ENCODE measurements at places on chromosomes 7 and 10.

DNA sequence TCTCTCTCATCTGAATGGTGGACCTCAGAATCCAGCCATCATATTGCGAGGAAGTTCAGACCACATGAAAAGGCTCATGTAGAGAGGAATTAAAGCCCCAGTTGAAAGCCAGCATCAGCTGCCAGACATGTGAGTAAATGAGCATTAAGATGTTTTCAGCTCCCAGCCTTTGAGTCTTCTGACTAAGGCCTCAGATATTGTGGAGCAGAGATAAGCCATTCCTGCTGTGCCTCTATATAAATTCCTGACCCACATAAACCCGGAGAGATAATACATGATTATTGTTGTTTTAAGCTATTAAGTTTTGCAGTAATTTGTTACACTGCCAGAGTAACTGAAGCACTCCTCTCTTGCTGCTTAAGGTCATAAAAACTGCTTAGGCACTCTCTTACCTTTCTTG, 14.6 kb downstream of the FAM149B1 start:
- DNase-seq = no peak

DNA sequence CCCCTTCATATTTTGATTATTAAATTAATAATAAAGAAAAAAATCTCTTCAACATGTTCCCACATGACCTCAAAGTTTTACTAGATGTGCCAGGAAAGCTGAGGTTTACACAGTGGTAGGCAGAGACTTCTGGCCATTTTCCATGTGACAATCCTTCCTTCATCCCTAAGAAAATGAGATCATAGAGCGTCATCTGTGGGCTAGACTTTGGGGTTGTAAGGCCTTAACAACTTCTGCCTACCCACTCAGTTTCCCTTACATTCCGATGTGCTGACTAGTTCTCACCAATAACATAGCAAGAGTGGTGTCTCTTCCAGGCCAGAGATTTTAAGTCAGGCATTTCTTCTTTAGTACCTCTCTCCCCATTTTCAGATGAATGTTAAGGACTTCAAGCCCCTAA, 171.1 kb upstream of the PHF14 start:
- no peak for DNase-seq

DNA sequence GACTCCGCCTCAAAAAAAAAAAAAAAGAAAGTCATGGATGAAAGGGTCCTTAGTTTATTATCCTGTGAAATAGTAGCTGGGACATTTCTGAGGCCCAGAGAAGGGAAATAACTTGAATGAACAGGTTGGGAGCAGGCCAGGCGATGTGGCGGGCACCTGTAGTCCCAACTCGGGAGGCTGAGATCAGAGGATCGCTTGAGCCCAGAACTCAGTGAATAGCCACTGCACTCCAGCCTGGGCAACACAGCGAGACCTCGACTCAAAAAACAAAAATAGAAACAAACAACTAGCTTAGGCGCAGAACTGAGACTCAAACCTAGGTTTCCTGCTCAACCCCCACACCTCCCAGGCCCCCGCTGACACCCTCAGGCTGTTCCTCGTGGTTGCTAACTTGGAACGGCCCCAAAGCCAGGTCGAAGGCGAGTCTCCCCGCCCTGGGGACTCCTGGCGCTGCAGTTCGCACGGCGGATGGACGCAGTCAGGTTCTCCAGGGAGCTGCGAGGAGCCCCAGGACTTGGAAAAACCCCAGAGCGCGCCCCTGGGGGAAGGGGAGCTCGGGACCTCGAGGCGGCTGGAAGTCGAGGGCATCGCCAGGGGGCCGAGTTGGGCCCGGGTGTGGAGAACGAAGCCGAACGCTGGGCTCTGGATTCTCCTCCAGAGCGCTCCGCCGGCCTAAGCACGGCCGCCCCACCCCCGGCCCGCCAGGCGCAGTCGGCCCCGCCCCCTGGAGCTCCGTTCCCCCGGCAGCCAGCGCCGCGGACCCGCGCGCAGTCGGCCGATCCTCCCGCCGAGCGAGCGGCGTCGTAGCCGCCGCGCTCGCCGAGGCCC, at the start of gene STOX1:
Gene STOX1, plus strand, starts transcription at position 768 of the 828 bp plus-strand sequence. CDS start 93 bp downstream, outside the sequence.
- DNase-seq = peak; percentile 19

- DNase-seq = no peak
Measured at GRCh38 chr10:77862595-77862994, 64.0 kb downstream of the DLG5 start.

DNA sequence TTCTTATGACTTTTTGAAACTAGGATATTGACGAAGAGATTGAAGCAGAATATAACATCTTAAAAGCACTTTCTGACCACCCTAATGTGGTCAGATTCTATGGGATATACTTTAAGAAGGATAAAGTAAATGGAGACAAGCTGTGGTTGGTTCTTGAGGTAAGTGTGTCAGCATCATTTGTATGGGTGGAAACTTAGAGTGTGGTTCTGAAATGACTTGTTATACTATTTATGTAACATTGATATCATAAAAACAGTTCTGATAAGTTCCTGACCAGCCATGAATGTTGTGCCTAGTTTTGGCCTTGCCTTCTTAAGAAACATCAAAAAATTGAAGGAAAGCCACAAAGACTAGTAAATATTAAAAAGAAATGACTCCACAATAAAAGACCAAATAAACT, 20.8 kb downstream of the MYO3A start:
- DNase-seq = no peak

DNA sequence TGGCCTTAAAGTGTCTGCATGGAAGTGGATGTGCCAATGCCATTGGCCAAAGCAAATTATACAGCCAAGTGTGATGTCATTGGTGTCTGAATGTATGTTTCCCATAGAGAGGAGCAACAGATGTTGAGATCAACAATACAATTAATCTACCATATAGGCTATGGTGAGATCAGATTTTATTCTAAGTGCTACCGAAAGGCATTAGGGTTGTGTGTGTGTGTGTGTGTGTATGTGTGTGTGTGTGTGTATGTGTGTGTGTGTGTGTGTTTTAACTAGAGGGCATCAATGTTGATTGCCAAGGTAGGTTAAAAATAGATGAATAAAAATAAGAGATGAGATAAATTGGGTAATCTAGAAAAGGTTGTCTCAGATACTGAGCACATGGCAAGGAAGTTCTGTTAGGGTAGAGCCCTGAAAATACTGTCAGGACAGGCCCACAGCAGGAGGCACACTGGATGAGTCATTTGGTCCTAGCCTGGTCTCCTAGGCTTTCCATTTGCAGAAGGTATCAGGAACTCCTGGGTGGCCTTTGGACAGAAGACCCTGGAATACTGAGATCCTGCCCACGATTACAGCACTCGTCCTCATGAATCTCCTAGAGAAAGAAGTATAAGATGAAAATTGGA, 446.0 kb upstream of the PODXL start:
- no peak for DNase-seq

DNA sequence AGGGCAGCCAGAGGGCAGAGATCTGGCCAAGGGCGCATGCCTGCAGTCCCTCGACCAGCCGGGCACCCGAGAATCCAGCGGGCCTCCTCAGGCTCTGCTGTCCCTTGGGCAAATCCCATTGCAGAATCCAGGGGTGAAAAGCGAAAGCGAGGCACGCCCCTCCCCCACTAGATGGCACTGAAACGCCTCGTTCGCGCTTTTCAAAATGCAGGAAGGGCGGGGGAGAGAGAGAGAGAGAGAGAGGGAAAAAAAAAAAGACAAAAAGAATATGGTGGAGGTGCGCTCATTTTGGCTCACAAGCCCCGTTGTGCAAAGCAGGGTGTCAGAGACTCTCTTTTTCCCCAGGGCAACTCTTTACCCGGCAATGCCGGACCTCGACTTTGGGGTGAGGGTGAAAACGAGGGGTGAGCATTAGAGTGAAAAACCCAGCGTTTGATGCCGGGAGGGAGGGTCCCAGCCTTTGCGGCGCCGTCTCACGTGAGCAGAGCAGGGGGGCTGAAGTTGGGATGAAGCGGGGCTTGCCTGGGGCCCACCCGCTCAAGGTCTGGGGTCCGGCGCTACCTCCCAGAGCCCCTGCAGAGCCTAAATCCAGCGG, 2.5 kb upstream of the TMEM178B start:
- no peak for DNase-seq

- DNase-seq = no peak
Measured at GRCh38 chr7:112236597-112236996, 30.1 kb downstream of the ZNF277 start.

GRCh38 chr10:71978476-71978875, 14.3 kb downstream of the CHST3 start:
- DNase-seq = no peak

GRCh38 chr10:121285406-121286196, 312.6 kb downstream of the FGFR2 start:
- no peak for DNase-seq

DNA sequence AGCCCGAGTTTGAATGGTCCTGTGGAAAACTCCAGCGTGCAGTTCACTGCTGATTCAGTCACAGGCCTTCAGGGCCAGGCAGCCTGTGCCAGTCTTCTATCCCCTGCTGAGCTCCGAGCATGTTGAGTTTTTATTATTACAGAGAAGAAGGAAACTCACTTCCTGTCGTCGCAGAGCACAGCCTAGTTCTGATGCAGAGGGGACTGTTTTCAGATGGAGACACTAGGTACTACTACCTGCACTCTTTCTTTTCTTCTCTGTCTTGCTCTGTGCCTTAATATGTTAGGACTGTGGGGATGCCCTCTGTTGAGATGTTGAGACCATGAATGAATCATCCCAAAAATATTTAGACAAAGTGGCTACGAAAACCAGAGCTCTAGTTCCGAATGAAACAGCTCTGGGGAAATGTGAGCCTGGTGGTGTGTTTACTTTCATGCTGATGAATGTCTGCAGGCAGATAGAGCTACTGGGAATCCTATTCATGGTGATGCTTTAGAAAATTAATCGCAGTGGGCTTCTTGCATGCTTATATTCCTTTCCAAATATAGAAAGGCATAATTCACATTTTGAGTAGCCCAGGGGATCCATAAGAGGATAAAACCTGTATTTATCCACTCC, 29.6 kb downstream of the CASP7 start:
- no peak for DNase-seq

DNA sequence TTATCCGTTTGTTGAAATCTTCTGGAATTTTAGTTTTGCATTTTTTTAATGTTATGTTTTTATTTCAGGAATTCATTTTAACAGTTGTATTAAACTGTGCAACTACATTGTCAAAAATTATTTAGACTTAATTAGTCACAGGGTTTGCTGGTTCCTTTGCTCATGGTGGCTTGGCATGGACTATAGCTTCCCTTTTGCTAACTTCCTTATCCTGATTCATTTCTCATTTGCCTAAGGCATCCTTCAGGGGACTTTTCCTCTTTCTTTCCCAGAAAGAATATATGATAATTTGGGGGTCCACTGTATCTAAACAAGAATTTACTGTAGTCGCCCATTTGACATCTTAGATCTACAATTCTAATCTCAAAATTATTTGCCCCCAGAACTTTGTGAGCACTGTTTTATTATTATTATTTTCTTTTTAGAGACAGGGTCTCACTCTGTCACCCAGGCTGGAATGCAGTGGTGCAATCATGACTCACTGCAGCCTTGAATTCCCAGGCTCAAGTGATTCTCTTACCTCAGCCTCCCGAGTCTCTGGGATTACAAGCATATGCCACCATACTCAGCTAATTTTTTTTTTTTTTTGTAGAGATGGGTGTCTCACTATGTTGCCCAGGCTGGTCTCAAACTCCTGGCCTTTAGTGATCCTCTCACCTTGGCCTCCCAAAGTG, 13.9 kb downstream of the FIGNL1 start:
- DNase-seq = no peak

DNA sequence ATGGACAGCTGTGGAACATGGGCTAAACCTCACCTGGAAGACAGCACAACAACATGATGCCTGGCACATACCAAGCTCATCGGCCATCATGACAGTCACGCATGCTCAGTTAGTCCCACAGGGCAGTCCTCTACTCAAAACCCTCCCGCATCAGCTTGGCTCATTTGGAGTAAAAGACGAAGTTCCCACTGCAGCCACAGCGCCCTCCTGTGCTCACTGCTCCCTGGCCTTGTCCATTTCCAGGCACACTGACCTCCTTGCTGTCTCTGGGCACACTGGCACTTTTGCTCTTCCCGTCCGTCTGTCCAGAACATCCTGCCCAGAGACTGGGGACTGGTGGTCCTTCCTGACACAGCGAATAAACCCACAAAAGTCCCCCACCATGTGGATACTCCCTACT, 66.2 kb downstream of the LARP4B start:
- DNase-seq = no peak
